ENCODE measurements at places on chromosomes 4 and X.
A peak's percentile ranks its signal among the peaks of the same experiment; 100 is the strongest.

DNA sequence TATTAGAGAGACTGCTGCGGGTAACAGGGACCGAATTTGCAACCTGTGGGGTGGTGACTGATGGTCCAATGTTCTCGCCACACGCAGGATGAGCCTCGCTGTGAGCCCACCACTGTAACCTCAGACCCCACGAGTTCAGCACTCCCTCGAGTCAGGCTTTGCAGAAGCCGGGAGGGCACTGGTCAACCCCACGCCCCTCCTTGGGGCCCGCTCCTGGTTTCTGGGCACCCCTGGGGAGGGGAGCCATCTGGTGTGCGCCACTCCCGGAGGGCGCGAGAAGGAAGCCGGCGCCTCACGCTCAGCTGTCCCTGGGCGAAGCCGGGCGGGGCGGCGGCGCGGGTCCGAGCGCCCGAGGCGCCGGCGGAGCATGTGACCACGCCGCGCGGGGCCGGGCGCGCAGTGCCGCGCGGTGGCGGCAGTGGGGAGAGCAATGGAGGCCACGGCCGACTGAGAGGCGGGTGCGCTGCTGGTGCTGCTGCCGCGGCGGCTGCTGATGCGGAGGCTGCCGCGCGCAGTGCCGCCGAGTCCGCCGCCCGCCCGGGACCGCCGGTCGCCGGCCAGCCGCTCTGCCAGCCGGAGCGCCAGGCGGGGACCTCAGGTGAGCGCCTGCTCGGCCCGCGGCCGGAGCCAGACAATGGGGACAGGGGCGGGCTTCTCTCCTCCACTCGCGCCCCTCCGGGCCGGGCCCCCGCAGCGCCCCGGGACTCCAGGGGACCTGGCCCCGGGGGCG is 100.1 kb downstream of the CEP135 start:
- DNase-seq: peak; percentile 7

GRCh38 chr4:85776096-85776495 is 301.1 kb downstream of the ARHGAP24 start:
- DNase-seq: no peak

DNA sequence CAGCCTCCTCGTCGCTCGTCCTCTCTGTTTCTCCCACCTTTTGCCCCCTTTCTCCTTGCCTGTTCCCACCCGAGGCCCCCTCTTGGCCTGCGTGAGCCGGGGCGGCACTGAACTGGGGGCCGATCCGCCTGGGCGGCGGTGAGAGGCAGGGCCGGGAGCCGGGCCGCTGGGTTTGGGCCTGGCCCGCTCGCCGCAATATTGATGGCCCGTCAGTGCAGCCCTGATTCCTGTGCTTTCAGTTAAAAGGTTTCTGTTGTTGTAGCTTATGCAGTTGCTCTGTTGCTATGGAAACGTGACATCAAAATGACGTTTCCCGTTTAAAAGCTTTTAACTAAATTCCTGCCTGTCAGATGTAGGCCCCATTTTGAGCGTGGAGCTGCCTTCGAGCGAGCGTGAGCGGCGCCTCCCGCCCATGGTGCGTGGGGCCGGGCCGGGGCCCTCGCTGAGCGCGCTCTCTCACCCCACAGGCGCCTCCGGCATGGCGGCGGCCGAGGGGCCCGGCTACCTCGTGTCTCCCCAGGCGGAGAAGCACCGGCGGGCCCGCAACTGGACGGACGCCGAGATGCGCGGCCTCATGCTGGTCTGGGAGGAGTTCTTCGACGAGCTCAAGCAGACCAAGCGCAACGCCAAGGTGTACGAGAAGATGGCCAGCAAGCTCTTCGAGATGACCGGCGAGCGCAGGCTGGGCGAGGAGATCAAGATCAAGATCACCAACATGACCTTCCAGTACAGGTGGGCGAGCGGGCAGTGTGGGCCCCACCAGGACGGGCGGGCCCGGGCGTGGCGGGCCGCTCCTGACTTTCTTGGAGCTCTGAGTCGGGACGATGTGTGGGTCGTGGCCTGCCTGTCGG is at the start of gene MSANTD1:
Gene MSANTD1, plus strand, starts transcription at position 349 of the 851 bp plus-strand sequence. Its CDS starts 64 bp downstream, at position 413.
- DNase-seq: no peak

DNA sequence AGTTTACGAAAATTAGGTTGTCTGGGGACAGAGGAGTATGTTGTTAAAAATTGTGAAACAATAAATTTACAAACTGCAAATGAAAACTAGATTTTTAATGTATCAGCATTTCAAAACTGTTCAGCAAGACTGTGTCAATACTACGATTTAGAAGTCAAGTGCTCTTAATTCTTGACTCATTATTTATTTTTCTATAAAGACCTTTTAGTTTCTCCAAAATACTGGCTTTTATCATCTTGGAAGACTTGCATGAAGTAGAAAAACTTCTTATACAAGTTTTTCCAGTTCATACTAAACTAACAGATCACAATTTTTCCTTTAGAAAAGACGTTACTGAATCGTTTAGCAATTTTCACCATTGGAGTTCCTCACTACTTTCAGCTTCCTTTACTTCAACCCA is 231.4 kb downstream of the PPP3CA start:
- DNase-seq: no peak

GRCh38 chr4:84568496-84568895 is 14.4 kb upstream of the CDS1 start:
- no peak for DNase-seq

DNA sequence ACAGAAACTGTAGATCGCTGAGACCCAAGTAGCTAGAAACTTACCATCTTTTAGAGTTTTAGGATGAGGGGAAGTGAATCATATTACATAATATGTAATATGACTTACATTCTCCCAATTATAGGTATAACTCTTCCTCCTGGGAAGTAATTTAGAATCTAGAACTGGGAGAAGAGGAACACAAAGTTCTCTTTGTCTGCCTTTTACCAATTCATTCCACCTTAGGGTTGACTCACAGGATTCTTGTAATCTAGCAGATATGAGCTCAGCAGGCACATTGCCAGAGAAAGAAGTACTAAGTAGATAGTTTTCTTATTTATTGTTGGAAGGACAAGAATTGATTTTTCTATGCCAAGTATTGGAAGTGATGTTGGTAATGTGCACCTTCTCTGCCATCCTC is 58.0 kb upstream of the CCSER1 start:
- no peak for DNase-seq

DNA sequence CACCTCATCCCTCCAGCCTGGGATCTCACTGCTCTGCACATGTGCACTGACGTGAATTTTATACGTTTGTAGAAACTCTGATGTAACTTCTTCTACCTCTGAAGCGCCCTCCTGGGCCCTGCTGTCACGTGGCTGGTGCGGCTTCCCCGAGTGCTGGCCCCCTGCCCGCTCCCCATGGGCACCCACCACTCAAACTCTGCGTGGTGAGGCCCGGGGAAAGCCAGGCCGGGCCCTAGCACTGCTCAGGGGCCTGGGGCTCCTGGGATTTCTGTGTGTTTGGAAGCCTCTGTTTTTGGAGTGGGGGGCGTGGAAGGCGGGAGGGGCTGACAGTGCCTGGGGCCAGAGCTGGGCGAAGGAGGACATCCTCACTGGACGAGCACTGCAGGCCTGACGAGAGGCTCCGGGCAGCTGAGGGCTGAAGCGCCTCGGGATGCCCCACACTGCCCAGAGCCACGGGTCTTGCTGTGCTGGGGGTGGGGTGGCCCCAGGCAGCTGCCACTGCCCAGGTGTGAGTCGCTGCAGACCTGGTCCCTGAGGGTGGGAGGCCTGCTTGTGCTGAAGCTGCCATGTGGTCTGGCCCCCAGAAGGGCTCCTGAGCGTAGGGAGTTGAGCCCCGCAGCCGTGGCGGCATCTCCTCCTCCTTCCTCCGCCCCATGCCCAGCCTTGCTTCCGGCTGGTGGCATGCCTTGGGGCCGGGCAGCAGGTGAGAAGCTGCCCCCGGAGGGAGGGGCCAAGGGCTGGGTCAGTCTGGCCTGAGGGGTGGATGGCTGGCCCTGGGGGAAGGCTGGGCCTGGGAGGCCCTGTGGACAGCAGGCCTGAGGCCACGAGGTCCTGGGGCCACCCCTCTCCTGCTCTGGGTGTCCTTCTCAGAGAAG is 7.7 kb downstream of the NAT8L start:
- no peak for DNase-seq

DNA sequence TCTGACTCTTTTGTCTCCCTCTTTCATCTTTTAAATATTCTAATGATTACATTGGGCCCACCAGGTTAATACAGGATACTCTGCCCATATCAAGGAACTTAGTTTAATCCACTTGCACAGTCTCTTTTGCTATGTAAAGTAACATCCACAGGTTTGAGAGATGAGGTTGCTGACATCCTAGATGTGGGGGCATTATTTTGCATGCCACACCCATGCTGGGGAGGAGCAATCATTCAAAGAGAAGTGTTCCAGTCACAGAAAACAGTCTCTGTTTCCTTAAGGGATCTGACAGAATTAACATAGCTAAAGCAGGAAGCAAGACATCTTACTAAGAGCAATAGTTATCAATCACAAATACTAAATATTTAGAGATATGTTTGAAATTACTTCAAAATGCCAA is 11.5 kb upstream of the TRAM1L1 start:
- no peak for DNase-seq

- no peak for DNase-seq
These were observed 57.2 kb downstream of the FRMPD3 start for GRCh38 chrX:107506596-107507031.

- DNase-seq: no peak
These were observed 56.4 kb downstream of the PHKA2 start for GRCh38 chrX:18927558-18927957.

DNA sequence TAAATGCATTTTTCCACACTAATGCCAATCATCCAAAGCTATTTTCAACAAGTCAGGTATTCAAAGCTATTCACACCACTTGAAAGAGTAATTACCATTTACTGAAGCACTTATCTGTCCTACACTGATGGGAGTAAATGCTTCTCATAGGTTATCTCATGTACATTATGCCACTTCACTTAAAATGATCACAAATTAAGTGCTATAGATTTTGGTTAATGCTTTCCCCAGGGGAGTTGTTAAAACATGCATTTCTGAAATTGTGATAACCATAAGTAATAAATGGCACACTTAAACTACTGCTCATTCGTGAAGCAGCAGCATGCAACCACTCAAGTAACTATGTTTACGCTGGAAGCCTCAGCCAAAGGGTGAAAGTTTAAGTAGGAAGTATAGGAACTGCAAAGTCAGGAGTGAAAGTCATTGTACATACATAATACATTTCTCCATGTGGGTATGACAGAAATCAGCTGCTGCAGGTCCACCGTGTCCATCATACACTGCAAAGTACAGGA is 6.6 kb downstream of the PPM1K start:
- DNase-seq: no peak

DNA sequence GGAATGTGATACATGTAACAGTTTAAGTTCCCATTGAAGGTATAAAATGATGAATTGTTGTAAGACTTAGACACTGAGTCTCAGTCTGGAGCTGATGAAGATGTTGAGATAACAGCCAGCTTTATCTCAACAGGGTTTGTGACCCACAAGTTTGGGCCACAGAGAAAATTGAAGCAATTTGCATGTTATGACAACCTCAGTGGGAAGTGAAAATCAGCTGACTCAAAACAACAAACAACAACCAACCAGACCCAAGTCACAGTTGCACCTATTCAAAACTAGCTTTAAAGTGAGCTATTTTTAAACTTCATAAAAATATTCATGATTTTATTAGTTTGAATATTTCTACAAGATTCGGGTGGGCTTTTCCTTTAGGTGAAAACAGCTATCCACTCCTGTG is 8.0 kb downstream of the SFRP2 start:
- DNase-seq: no peak

- DNase-seq: no peak
These were observed 399.5 kb downstream of the NKX6-1 start for GRCh38 chr4:84099599-84099998.

GRCh38 chr4:88104902-88105610 is 53.4 kb downstream of the ABCG2 start:
- no peak for DNase-seq

GRCh38 chrX:40168480-40169011 is 70.8 kb upstream of the BCOR start:
- DNase-seq: no peak

GRCh38 chr4:36278789-36279188 is 2.6 kb upstream of the DTHD1 start:
- DNase-seq: no peak

DNA sequence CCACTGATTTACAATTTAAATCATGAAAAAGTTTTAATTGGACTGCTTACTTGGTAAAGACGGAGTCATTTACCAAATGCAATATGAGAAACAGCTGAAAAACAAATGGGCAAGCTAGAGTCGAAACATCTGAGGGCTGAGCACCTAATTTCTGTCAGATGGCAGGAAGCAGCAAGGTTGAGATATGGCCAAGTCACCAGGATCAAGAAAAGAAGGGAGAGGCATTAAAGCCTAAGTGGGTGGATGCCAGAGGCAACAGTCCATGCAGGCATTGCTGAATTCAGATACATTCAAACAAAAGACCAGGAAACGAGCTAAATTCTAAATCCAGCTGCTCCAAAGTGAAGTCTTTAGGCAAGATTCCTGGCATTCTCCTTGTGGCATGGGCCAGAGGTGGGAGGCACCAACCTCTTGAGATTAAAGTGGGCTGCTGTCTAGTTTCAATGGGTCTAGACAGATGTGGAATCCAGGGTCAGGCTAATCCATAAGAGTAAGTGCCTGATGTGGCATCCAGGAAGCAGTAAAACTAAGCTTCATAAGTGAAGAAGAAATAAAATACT is 8.0 kb upstream of the ARSJ start:
- DNase-seq: no peak

GRCh38 chr4:48130100-48130499 is 4.0 kb downstream of the TXK start:
- DNase-seq: no peak

GRCh38 chr4:32318926-32319325 is 1598.8 kb downstream of the PCDH7 start:
- DNase-seq: no peak

- DNase-seq: no peak
These were observed 166.1 kb downstream of the STK32B start for GRCh38 chr4:5217421-5217820.

DNA sequence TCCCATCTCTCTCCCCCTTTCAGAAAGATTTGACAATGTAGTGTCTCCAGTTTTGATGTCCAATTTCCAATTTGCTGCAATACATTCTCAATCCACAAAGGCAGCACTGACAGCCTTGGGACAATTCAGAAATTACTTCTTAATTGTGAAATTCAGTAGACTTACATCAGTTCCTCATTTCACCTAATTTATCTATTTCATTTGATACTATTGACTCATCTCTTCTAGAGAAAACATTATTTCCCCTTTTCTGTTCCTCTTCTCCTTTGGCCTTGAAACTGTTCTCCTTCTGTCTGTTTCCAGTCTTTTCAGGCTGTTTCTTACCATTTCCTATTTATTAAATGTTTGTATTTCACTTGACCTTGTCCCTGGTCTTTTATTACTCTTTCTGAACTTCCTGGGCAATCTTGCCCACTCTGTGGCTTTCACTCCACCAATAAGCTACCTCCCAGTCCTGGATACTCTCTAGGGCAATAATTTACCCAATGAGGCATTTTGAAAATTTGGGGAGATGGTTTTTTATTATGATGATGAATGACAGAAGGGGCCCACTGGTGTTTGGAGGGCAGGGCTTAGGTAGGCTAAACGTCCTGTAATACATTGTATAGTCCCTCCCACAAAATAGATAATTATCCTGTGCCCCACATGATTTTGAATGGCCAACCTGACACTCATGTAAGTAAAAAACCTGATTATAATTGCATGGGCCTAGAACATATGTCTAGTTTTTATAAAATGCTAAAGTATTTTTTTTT is 498.0 kb upstream of the BOD1L1 start:
- DNase-seq: no peak

- no peak for DNase-seq
These were observed 12.7 kb downstream of the DCAF16 start for GRCh38 chr4:17797808-17798207.

GRCh38 chr4:107683873-107684272 is 36.2 kb downstream of the PAPSS1 start:
- DNase-seq: no peak

Measured in stimulated activated CD4-positive, alpha-beta T cell treated with anti-CD3 and anti-CD28 coated beads, Interleukin-4, amount 100 ng/mL, for 4 hours (primary cell).